ENCODE measurements at places on chromosomes 3 and 15.

DNA sequence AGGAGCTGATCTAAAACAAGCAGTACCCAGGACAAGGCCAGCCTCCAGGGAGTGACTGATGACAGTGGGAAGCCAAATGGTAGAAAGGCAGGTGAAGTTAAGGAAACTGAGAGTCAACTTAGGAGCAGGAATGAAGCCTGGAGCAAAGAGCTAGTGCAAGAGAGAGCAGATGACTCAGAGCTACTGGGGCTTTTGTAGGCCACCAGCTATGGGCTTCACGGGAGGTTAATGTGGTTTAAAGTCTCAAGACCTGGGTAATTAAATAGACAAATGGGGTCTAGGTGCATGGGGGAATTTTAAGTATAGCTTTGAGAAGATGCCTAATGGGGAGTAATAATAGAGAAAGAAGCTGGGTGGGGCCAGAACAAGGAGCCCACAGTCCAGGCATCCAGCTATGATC is 3.1 kb downstream of the CD86 start:
- no peak for DNase-seq

- no peak for DNase-seq
Observed at GRCh38 chr3:54847361-54847760, 80.5 kb downstream of the LRTM1 start.

DNA sequence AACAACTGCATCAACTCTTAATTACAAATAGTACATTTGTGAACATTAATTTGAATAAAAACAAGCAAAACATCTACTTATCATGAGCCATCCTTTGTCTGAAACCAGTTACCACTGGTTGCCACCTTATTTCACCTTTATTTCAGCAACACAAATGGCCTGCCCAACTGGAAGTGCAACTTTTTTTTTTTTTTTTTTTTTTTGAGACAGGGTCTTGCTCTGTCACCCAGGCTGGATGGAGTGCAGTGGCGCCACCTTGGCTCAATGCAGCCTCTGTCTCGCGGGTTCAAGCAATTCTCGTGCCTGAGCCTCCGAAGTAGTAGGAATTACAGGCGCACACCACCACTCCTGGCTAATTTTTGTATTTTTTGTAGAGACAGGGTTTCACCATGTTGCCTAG is 13.1 kb downstream of the WDR82 start:
- peak; percentile 7 for DNase-seq

DNA sequence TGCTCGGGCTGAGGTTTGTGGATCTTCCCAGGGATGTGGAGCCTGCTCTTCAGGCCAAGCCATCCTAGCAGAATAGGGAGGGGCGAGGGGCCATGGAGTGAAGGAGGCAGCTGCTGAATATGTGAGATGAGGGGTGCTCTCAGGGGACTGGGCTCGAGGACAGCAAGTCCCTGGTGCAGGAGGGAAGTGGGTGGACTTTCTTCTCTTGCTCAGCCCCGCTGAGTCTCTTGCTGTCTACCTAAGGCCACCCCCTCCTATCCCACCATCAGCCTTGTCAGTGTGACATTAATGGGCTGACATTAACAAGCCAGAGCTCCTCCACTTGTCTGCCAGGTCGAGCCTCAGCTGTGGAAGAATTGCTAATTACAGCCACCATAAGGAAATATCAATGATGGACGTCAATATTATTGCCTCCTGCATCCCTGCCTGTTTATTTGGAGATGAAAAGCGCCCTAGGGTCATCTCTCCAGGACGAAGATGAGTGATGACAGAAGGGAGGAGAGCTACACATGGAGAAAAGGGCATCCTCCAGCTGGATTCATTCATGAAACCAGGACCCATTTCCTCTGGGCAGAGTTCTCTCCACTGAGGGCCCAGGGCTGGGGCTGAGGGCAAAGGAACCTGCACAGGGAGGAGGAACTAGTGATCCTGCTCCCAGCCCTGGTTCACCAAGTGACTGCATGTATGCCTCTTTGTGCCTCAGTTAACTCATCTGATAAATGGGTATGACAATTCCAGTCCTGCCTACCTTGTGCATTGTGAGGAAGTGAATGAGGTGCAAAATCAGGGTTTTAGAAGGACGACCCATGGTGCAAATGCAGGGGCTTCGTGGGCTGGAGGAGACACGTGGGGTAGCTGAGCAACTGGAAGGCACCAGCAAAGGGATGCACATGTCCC is 34.9 kb upstream of the LINGO1 start:
- DNase-seq, result no peak

DNA sequence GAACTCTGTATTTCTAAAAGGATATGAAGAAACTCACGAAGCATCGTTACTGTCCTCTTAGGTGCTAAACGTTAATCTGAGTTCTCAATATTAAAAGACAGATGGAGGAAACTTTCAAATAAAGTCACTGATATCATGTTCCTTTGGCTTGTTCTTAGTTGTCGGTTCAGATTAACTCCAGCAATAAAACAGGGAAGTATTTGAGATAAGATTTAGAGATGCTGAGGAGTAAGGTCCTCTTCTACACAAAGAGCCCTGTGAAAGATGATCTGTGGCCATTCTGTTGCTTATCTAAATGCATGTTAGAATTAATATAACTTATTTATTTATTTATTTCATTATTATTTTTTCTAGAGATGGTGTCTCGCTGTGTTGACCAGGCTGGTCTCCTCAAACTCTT is 19.2 kb downstream of the AKAP13 start:
- DNase-seq, result no peak

DNA sequence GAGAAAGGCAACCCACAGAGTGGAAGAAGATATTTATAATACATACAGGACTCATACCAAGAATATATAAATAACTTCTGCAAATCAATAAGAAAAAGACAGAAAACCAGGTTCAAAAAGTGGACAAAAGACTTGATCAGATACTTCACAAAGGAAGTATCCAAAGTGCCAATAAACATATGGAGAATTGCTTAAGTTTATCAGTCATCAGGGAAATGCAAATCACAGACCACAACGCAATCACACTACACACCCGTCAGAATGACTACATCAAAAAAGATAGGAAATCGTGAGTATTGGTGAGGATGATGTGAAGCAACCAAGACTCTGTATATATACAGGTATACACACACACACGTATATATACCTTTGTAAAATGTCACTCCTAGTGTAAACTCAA is 180.6 kb downstream of the FAM43A start:
- DNase-seq, result no peak

GRCh38 chr3:184305577-184305976 is 6.5 kb downstream of the PSMD2 start:
- no peak for DNase-seq

DNA sequence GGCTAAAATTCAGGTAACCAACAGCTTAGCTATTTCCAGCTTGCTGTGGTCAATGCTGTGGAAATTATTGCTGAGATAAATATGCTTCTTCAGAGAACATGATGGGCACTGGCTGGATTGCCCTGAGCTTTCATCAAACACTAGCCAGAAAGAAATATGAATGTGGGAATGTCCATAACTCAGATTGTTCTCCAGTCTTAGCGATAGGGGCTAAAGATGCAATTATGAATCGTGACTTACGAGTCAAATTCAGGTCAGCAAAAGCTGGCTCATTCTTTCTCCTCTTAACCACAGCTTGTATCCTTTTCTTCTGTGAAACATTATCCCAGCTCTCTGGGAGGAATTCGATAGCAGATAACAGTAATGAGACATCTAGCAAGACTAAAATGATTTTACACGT is 307.6 kb downstream of the RYR3 start:
- DNase-seq, result no peak

- DNase-seq, result no peak
Observed at GRCh38 chr15:49023354-49023753, 22.9 kb downstream of the SECISBP2L start.

- DNase-seq, result no peak
Observed at GRCh38 chr3:43023746-43024145, 44.6 kb downstream of the GASK1A start.

DNA sequence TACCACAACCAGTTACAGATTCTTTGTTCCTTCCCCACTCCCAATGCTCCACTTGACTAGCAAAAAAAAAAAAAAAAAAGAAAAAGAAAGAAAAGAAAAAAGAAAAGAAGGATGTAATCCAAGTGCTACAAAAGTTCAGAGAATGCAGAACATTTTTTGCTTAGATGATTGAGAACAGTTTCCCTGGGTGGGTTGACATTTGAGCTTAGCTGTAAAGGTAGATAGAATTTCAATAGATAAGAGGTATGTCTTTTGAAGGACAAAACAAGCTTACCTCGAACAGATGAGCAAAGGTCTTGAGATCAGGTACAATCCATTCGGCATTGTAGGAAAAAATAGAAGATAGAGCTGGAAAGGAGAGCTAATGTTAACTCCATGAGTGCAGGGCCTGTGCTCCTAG is 344.6 kb upstream of the NECTIN3 start:
- no peak for DNase-seq

- DNase-seq, result no peak
Observed at GRCh38 chr3:132311841-132312240, 5.4 kb upstream of the ACP3 start.

DNA sequence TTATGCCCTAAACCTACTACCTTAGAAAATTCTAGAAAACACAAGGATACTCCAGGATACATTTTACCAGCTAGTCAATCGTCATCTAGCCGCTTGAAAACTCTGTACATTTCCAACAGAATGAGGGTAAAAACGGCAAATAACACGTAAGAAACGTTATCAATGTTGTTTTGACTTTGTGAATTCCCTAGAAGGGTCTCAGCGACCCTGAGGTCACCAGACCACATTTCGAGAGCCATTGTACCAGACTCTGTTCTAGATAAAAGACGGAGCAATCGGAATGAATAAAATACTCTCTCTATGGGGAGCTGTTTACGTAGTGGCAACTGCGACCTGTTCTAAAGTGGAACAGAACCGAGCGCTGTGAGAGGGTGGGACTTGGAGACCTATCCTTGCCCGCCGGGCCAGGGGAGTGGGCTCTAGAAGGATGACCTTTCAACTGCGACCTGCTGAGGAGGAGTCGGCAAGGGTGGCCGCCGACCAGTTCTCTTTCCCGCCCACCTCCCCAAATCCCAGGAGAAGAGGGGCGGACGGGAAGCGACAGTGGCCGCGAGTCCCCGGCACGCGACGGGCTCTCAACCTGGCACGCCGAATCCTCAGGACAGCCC is 778 bp upstream of the AP4E1 start:
- DNase-seq, result no peak

- DNase-seq, result no peak
Observed at GRCh38 chr3:58021072-58021959, 13.1 kb downstream of the FLNB start.

- DNase-seq, result no peak
Observed at GRCh38 chr15:46576646-46577395, 942.0 kb downstream of the SQOR start.

- DNase-seq, result no peak
Observed at GRCh38 chr15:93308026-93308690, 219.1 kb upstream of the RGMA start.

DNA sequence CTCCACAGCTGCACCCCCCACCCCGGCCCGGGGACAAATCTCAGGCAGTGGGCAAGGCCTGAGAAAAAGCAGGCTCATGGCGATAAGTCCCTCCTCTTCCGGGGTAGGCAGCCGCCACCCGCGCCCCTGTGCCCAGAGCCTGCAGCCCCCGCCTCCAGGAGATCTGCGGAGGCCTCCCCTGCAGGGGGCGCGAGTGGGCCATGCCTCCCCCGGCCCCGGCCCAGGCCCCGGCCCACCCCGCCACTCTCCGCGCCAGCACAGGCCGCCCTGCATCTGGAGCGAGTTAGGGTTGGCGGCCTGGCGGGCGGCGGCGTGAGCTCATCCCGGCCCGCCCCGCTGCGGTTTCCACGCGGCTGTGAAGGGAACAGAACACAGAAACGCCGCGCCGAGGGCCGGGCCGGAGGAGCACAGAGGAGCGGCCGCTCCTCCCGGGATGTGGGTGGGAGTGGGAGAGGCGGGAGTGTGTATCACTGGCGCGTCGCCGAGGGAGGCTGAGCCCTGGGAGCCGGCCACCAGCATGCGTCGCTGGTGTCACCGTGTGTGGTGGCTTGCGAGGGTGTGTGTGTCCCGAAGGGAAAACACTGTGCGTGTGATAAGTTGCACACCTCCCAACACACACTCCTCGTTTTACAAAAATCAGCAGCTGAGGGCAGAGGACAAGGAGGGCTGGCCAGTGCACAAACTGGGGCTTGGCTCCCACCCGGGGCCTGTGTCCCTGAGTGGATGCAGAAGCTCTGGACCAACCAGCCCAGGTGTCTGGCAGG is 17.2 kb downstream of the MYL3 start:
- peak; percentile 81 for DNase-seq

DNA sequence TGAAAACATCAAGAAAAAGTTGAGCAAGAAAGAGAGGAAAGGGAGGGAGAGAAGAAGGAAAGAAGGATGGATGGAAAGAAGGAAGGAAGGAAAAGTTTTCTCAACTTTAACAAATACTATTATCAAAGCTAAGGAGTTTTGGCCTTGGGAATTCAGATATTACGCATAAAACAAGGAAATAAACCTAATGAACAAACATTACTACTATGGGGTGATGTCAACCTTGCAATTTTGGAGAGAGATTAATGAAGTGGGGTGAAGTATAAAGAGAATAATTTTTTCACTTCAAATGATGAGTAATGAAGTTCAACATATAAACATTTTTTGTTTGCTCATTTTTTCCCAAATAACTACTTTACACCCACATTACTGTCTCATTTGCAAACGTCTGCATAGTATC is 55.2 kb downstream of the SFMBT1 start:
- no peak for DNase-seq

GRCh38 chr15:31079519-31079918 is 22.0 kb downstream of the TRPM1 start:
- no peak for DNase-seq

DNA sequence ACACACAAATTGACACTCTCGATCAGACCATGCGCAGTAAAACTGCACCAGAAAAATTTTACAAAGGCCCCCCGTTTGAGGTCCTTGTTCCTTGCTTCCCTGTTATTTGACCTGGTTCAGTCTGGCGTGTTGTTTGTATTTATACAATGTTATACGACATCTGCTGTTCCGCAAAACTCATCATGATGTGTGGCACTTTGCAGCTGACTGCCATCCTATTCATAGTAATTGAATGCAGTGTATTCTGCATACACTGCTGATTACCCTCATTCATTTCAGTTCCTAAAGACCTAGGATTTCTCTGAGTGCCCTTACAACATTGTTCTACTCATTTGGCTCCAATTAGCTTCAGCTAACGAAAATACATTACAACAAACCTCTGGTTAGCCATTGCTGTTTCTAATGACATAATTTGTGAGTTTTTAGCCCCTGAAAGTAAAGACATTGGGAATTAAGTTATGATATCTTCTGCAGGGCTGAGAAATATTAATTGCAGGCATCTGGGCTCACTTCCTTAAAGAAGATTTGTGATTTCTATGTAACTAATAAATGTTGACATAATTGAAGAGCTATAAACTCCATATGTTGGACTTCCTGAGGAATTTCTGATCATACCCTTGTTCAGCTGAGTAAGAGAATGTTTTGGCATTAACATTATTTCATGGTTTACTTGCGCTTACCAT is 75.7 kb downstream of the C3orf38 start:
- no peak for DNase-seq

All from stimulated activated naive CD8-positive, alpha-beta T cell treated with anti-CD3 and anti-CD28 coated beads, Interleukin-15, amount 100 ng/mL, for 72 hours (primary cell).